RWPE1 (cell line): ENCODE measurements at places on chromosomes 7 and 10.

DNA sequence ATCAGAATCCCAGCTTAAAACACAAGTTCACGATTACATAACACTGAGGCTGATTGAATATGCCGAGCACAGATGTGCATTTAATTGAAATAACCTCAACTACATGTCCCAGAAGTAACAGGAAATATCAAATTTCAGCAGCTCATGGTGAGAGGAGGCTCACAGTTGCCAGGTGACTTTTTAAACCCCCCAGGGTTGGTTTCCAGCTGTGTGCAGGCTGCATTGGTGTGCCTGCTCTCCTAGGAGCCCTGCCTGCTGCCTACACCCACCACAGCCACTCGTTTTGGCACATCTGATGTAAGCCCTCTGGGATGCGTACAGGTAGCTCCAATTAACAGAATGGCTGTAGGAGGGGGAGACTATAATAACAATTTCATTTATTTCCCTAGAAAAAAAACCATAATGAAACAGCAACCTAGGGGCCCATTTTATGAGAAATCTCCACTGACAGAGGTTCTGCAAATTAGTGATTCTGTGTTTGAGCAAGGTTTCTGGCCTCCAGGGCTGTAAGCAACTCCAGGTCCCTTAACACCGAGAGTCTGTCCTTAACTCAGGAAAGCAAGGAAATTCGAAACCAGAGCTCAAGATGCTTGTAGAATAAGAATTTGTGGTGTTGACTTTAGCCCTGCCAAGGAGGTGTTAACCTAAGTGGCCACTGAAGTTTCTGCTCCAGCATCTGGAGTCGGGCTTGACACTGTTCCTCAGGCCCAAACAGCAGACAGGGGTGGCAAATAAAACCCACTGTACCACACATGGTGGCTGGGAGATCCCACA, 161.9 kb downstream of the BMPER start:
- no peak for DNase-seq

GRCh38 chr10:129523031-129523722, 56.1 kb downstream of the MGMT start:
- DNase-seq: no peak

GRCh38 chr10:51935341-51935740, 235.9 kb upstream of the CSTF2T start:
- no peak for DNase-seq

- no peak for DNase-seq
Measured at GRCh38 chr10:111429288-111430028, 352.6 kb downstream of the ADRA2A start.

DNA sequence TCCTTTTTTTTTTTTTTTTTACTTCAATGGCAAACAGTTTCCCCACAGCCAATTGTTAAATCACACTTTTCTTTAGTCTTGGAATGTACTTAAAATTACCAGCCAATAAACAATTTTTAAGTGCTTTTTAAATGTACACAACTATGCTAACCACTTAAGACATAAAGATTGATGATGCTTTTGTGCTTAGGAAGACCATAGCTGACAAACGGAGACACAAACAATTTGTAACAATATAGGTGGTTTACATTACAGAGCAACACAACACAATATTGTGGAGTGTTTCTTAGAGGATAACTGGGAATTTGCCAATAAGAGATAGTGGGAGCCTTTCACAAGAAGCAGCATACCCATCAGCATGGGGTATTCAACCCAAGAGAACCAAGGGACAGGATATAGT, 798.5 kb upstream of the IGFBP3 start:
- no peak for DNase-seq

- no peak for DNase-seq
Measured at GRCh38 chr7:130950741-130951140, 216.7 kb upstream of the KLF14 start.

GRCh38 chr7:26460351-26461085, 168.9 kb downstream of the SNX10 start:
- no peak for DNase-seq

DNA sequence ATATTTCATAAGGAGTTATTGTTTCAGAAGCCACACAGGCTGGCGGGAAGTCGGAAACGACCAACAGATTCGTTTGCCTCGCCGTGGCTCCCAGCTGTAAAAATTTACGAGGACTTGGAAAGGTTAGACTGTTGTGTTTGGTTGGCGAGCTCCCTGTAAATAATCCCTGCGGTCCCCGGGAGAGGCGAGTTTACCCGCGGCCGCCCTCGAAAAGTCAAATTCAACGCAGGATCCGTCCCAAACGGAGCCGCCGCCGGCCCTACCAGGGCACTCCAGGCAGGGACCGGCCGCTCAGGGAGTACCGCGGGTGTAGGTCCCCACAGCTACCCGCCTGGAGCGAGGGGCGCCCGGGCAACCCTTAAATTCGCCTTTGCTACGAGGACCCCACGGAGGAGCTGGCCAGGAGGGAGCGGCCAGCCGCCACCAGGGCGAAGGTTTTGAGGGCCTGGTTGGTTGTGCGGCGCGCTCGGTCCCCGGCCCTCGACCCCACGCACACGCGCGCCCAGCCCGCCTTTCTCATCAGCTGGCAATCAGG, 726 bp upstream of the HOXA9 start:
- DNase-seq: no peak

- DNase-seq: no peak
Measured at GRCh38 chr10:110840923-110841428, 30.8 kb upstream of the PDCD4 start.

DNA sequence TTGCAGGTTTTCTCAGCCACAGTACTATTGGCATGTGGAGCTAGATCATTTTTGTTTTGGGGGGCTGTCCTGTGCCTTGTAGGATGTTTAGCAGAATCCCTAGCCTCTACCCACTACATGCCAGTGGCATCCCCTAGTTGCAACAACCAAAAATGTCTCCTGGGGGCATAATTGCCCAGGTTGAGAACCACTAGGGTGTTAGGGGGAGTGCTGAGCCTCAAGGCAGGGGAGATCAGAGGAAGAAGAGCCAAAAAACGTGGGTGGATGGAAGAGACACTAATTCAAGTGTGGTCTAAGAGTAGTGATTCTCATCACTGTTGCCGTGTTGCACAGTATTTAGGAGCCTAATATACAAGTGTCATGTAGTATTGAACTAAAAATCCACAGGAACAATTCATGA, 31.7 kb upstream of the CCNY start:
- no peak for DNase-seq

- peak; percentile 5 for DNase-seq
Measured at GRCh38 chr7:114084472-114085312, 165.9 kb upstream of the PPP1R3A start.

DNA sequence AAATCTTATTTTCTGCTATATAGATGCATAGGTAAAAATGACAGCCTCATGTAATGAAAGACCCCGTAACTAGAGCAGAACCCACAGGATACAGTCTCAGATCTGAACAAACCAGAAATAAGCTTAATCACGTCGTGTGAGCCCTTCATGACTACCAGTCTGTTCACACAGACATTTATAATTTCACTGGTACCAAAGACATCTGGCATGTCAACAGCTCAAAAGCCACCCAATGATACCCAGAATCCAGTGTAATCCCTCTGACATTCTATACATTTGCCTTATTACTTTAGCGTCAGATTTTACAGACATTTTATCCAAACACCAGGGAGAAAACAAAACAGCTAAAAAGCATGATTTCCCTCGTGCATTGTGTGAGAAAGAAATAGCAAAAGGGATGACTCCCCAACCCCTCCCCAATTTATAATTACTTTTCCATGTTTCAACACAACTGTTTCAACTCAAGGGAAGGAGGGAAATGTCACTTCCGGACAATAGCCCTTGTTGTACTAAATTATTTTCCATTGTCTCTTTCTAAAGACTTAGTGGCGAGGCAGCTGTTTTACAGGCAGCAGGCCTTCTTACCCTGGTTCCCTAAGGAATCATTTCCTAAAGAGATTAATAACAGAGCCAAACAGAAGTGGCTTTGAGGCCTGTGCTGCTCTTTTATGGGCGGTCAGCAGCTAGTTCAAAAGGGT, 33.2 kb downstream of the DOCK4 start:
- DNase-seq: no peak

- DNase-seq: no peak
Measured at GRCh38 chr10:27512548-27512947, 8.4 kb downstream of the RAB18 start.

GRCh38 chr7:3200504-3200903, 100.5 kb upstream of the SDK1 start:
- DNase-seq: peak; percentile 30

- DNase-seq: peak; percentile 34
Measured at GRCh38 chr7:26681819-26682418, 182.5 kb downstream of the SKAP2 start.

DNA sequence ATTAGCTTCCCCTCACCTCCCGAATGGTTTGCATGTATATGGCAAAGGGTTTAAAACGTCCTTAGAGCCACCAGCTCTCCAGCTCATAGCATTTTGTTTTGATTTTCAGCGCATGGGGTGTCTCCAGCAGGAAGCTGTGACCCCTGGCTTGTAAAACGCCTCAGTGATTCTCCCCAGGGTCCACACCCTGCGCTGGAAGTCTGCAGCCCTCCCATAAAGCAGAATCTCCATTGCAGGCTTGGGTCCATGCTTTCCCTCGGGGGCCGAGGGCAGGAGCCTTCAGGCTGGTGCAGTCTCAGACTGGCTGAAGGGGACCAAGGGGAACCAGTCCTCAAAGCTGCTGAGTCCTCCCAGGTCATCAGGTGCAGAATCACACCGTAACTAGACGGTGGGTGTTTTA, 109.7 kb downstream of the VIPR2 start:
- DNase-seq: no peak

GRCh38 chr10:11757454-11757820, 15.3 kb downstream of the ECHDC3 start:
- DNase-seq: peak; percentile 83

DNA sequence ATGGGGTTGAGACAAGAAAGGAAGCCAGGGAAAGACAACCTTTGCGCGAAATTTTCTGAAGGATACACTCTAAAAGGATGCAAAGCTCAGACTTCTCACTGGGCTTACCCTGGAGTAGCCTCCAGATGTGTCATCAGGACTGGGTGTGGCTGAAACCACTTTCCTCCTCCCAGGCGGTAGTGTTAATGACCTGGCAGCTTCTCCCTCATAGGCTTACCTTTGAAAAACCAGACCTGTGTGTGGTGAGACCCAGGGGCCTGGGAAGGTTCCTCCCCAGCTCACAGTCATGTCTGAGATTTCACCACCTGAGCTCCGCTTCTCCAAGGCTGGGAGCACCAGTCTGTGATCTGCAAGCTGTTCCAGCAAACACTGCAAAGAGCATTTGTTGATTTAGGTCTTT, 93.7 kb downstream of the EPC1 start:
- peak; percentile 79 for DNase-seq

GRCh38 chr7:16211402-16211925, 209.9 kb downstream of the CRPPA start:
- DNase-seq: no peak
